ENCODE measurements at places on chromosomes 2 and 18. TPM values are rescaled to one million over a fixed set of nuclear protein-coding genes. Genes with fewer than 3 reads are reported as not detected.
A peak's percentile ranks its signal among the peaks of the same experiment; 100 is the strongest.

DNA sequence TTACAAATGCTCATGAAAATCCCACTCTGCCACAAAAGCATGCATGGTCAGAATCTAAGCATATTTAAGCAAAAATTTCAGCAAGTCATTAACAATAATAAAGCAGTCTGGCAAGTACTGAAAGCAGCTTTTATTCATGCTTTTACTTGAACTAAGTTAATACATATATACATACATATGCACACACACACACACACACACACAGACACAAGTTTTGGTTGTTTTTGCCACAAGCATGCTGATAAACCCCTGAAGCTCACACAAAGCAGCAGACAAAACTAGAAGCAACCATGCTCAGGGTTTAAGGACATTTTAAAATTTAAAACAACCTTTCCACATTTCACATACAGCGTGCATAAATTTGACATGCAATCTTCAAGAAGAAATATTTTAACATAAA, 819.1 kb upstream of the FSHR start:
- no peaks in the 10 kb centered on the region for H3K27me3 ChIP-seq
- no peaks in the 10 kb centered on the region for H3K4me1 ChIP-seq
- DNase-seq: no peak
- no peak overlapping the region for H3K27ac ChIP-seq

DNA sequence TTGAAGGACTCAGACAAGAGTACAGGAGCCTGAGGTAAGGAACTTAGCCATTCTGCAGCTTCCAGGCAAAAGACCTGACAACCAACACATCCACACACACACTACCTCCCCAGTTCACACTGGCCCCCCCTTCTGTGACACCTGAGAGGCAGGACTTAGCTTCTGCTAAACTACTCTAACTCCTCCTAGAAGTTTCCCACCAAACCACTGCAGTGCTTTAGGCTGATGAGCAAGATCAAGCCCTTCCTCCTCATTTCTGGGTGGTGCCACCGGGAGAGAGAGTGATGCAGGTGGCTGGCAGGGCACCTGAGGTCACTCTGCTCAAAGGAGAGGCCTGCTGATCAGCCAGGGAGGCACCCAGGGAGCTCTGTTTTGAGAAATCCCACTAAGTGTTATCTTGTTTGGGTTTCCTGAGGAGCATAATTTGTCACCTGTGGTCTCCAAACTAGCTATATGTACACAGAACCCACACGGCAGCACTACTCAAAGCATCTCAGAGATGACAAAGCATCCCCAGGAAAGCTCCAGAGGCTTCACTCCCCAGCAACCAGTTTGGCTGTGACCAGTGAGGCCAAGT, 188.4 kb downstream of the MYO5B start:
- no peak overlapping the region for H3K27ac ChIP-seq
- H3K4me1 ChIP-seq: no peaks in the 10 kb centered on the region
- no peaks in the 10 kb centered on the region for H3K27me3 ChIP-seq
- DNase-seq: no peak
- no peaks in the 10 kb centered on the region for H3K36me3 ChIP-seq

GRCh38 chr2:147420947-147421675, 423.7 kb upstream of the ACVR2A start:
- no peaks in the 10 kb centered on the region for H3K4me1 ChIP-seq
- no peaks in the 10 kb centered on the region for H3K27me3 ChIP-seq
- H3K27ac ChIP-seq: no peak overlapping the region
- H3K4me3 ChIP-seq: no peak overlapping the region

HOXD4 gene
- not detected for total RNA-seq

DNA sequence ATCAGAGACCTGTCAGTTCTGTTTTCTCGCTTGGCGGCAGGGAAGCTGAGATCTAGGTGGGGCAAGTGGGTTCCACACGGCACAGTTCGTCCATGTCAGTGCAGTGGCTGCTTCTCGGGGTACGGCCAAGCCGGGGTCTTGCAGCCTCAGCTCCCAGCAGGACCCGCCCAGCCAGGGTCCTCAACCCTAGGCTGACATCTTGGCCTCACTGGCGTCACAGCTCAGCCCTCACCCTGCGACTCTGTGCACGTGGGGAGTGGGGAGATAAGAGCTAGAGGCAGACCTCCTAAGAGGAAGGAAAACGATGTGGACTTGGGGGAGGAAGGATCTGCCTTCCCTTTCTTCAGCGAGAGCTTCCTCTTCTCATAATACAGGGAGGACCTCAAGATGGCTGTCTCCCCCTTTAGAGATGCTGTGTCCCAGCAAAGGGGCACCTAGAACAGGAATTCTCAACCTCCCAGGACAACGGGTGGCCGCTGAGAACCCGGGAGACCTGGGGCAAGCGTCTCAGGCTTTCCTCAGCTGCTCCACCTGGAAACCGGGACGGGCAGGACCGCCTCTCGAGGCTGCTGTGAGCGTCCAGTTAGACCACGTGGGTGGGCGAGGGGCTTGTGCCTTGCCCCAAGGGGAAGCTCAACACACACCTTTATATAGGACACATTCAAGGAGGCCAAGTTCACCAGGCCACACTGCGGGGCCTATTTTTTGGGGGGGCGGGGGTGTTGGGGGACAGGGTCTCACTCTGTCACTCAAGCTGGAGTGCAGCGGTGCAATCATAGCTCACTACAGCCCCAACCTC, 23.5 kb upstream of the KLF11 start:
- DNase-seq: peak; percentile 26
- no peak overlapping the region for H3K4me3 ChIP-seq
- no peaks in the 10 kb centered on the region for H3K36me3 ChIP-seq
- no peak overlapping the region for H3K27ac ChIP-seq
- no peaks in the 10 kb centered on the region for H3K4me1 ChIP-seq
- no peaks in the 10 kb centered on the region for H3K27me3 ChIP-seq

PSMA8 gene
- 1.7 TPM for total RNA-seq

DNA sequence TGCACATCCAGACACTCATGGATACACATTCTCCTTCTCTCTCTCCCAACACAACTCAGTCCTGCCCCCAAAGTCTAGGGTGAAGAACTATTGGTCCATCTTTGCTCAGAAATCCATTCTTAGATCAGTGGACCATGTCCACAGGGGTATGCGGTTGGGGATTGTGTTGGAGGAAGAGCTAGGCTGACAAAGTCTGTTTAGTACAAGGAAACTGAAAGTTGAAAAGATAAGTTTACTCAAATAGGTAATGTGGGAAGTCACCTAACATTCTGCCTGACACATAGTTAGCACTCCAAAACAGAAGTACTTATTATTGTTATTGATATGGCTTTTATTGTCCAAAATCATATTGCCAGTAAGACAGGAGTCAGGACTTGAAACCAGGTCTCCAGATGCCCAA, 55.9 kb downstream of the ALK start:
- no peaks in the 10 kb centered on the region for H3K27me3 ChIP-seq
- DNase-seq: no peak
- H3K27ac ChIP-seq: no peak overlapping the region

DNA sequence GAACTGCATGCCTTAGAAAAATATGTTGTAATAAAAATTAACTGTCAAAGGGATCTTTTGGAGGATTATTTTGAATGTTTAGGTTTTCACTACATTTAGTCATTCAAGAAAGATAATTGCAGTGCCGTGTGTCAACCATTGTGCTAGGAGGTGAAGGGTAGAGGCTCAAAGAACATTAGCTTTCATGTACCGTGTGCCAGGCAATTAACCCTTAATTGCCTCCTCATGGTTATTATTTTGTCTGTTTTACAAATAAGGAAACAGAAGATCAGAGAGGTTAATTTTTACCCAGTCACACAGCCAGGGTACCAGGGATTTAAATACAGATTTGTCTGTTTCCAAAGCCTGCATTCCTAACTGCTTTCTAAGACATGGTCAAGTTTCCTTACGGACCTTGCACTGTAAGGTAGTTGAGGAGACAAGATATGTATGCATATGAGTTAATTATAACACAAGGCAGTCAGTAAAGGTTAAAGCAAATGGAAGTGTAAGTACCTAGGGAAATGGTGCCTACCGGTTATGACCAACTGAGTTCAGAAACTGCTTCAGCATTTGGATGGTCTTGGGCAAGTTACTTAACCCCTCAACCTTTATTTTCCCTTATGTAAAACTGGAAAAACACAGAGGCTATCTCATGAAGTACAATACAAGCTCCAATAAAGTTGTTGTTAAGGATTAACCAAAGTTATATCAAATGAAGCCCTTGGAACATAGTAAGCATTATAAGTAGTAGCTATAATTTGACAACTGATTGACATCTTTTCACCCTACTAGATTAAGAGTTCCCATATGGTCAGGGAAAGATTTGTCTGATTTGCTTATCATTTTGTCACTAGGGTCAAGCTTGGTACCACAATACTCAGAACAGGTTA, 434.9 kb downstream of the MBD2 start:
- no peak overlapping the region for H3K27ac ChIP-seq
- DNase-seq: no peak
- no peaks in the 10 kb centered on the region for H3K27me3 ChIP-seq
- no peaks in the 10 kb centered on the region for H3K4me1 ChIP-seq
- no peaks in the 10 kb centered on the region for H3K36me3 ChIP-seq

GRCh38 chr2:119438128-119438656, 6.5 kb downstream of the TMEM37 start:
- DNase-seq: no peak
- H3K4me3 ChIP-seq: no peak overlapping the region
- H3K4me1 ChIP-seq: no peaks in the 10 kb centered on the region
- H3K27ac ChIP-seq: no peak overlapping the region
- peaks cover 5% of the 10 kb centered on the region for H3K27me3 ChIP-seq

MCM6 gene
- total RNA-seq: 175 TPM

CELF4 gene
- not detected for total RNA-seq

DNA sequence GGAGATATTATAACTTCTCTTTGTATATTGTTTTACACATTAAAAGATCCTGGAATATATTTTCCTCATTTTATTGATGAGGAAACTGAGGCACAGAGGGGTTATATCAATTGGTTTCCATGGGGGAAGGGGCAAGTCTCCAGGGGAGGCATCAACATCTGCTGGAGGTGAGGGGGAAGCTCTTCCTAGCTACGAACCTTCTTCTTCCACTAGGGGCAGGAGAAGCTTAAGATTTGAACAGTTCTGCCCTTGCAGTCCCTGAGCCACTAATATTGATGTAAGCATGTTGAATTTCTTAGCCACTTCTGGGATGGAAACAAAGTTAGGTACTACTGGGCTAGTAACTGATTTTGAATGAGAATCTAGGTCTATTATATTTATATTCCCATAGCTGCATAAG, 140.1 kb upstream of the AQP4 start:
- no peak overlapping the region for H3K27ac ChIP-seq
- no peaks in the 10 kb centered on the region for H3K36me3 ChIP-seq
- no peak for DNase-seq
- no peak overlapping the region for H3K4me3 ChIP-seq

DNA sequence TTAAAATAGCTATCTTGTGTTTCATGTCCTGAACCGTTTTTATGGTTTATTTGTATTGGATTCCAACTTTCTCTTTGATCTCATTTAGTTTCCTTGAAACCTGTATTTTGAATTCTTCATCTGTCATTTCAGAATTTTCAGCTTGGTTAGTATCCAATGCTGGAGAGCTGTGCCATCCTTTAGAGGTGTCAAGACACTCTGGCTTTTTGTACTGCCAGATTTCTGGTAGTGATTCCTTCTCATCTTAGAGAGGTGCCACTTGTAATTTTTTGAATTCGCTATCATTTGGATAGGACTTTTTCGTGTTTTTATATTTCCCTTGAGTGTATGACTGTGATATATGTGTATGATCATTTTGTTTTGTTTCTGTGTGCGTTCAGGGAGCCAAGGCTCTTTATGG, 591.4 kb downstream of the ADCYAP1 start:
- no peak overlapping the region for H3K27ac ChIP-seq
- no peak for DNase-seq
- no peaks in the 10 kb centered on the region for H3K27me3 ChIP-seq
- no peaks in the 10 kb centered on the region for H3K4me1 ChIP-seq
- no peaks in the 10 kb centered on the region for H3K36me3 ChIP-seq
- no peak overlapping the region for H3K4me3 ChIP-seq

NABP1 gene
- 44.9 TPM for total RNA-seq

RIT2 gene
- not detected for total RNA-seq

FOXI3 gene
- not detected for total RNA-seq

GRCh38 chr2:222946700-222947287, 86.0 kb downstream of the ACSL3 start:
- H3K4me3 ChIP-seq: no peak overlapping the region
- DNase-seq: no peak
- no peaks in the 10 kb centered on the region for H3K27me3 ChIP-seq
- no peaks in the 10 kb centered on the region for H3K4me1 ChIP-seq

VSNL1 gene
- total RNA-seq: not detected

DNA sequence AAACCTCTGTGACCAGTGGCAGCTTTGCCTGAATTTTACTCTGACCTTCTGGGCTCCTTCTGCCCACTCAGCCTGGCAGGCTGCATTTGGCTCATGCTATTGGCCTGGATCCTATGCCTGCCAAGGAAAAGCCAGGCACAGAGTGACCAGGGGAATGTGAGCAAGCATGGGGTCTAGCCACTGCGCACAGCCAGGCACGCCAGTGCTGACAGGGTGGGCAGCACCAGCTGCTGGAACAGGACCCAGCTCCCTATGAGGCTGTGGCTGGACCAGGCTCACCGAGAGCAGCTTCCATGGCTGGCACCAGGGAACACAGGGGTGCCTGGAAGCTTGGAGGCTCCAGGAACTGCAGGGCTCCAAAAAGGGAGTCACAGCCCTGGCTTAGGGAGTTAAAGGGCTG, 311.5 kb upstream of the SYT4 start:
- H3K27me3 ChIP-seq: no peaks in the 10 kb centered on the region
- no peak overlapping the region for H3K4me3 ChIP-seq

GRCh38 chr2:69375494-69376353, 11.3 kb downstream of the GFPT1 start:
- no peak overlapping the region for H3K27ac ChIP-seq
- H3K4me3 ChIP-seq: no peak overlapping the region
- peaks cover 7% of the 10 kb centered on the region for H3K36me3 ChIP-seq
- no peak for DNase-seq
- H3K27me3 ChIP-seq: no peaks in the 10 kb centered on the region
- H3K4me1 ChIP-seq: no peaks in the 10 kb centered on the region

DNA sequence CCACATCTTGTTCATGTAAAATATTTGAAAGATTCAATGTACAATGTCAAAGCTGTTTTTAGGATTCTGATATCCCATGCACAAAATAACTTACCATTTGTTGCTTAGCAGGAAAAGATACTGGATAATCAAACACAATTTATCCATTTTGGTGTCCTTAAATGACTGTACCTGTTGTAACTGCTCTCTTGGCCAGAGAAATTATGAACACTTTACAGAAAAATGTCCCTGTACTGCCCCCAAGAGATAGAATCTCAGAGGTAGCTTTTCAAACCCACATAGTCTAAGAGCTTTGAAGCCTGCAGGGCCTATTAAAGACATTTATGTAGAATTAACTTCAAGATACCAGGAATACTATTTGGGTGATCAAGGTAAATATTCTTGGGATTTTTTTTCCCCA, 12.2 kb upstream of the ME2 start:
- H3K27me3 ChIP-seq: no peaks in the 10 kb centered on the region
- H3K4me1 ChIP-seq: no peaks in the 10 kb centered on the region
- H3K4me3 ChIP-seq: no peak overlapping the region
- no peak for DNase-seq

DNA sequence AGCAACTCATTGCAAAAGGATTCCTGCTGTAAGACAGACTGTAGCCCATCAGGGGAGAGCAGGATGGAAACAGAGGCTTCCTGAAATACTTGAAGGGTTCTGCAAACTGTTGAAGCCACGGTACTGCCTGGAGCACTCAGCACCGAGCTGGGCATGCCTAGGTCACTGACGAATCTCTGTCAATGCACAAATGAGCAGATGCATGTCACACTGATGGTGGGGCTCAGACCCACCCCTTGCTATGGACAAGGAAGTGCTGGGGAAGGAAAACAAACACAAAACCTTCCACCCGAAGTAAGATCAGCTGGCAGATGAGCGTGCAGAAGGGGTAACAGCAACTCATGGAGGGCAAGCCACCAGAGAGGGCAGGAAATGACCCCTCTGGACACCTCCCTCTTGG, 136.7 kb downstream of the BCL2 start:
- no peak for DNase-seq
- H3K4me3 ChIP-seq: no peak overlapping the region
- peaks cover 42% of the 10 kb centered on the region for H3K4me1 ChIP-seq
- H3K36me3 ChIP-seq: no peaks in the 10 kb centered on the region
- H3K27me3 ChIP-seq: no peaks in the 10 kb centered on the region
